AML-193 (cell line): ENCODE measurements at places on chromosomes 7 and 10.

GRCh38 chr10:13684252-13684791 lies 97.6 kb downstream of the PRPF18 start:
- no peak for DNase-seq

DNA sequence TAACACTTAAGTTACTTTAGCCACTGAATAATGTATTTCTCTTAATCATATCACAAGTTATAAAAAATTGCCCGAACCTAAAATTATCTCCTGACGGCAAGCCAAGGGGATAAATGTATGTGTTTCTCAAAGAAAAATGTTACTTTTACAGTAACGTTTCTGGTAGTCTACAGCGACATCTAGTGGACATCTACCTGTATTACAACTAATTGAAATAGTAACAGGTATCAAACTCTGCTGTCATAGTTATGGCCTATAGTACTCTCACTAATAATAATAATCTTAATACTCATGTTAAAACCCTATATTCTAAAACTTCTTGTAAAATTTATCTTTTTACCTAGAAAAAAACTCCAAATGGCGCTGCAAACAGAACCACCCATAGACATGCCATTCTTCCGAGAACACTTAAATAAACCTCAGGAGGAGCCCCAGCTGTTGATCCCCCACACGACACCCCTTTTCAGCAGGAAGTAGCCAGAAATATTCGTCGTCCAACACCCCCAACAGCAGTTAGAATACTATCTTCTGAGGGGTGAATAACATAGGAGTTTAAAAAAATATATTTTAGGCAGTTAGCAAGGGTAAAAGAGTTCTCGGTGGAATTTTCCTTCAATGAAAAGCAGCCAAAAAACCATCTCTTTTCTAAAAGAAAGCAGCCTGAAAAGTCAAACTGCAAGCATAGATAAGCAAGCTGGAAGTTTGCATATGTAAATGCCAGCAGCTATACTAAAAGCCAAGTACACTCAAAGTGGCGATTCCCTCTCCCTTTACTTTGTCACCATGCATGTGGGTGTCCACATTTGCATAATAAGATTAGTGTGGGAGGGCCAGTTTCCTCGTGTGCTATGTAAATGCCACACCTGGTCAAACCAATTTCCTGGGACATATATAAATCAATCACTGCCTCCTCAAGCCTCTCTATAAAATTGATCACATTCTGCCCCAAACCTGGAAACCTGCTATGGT lies 40.5 kb upstream of the ZNF107 start:
- DNase-seq = peak; percentile 28

- DNase-seq = no peak
These were observed 93.6 kb downstream of the ZNF277 start for GRCh38 chr7:112300072-112300471.

GRCh38 chr7:7816084-7816483 lies 97.7 kb upstream of the RPA3 start:
- no peak for DNase-seq

DNA sequence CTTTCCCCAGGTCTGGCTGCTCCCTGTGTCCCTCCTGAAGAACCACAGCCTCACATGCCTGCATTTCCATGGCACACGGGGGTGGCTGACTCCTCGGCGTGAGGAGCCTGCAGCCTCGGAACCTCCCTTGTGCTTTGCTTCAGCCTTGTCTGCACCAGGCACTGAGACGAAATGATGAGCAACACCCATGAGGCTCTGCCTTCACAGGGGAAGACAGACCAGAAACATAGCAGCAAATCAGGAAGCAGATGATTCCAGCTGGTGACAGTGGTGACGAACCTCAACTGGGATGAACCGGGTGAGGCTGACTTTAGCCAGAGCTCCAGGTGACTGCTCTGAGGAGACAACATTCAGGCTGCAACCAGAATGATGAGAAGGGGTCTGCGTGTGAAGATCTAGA lies 84.5 kb upstream of the SMNDC1 start:
- DNase-seq = no peak

DNA sequence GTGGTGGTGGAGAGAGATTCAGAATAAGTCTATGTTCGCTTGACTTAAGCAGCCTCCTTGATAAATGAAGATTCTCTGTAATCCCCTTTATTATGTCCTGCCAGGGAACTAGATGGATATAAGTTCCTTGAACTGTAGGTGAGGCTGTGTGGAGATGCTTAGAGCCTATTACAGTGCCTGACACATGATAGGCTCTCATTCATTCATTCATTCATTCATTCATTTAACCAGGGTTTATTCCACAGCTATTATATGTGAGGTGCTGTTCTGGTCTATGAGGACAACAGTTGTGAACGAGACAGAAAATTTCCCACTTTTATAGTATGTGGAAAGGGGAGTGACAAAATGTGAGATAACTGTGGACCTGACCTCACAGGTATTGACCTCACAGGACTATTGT lies 105.6 kb downstream of the ARID5B start:
- no peak for DNase-seq

- DNase-seq = no peak
These were observed 117.6 kb downstream of the TSPAN12 start for GRCh38 chr7:120740348-120740747.

- DNase-seq = no peak
These were observed 66.5 kb downstream of the RAB11FIP2 start for GRCh38 chr10:117980216-117980615.

GRCh38 chr10:13685885-13686284 lies 99.1 kb downstream of the PRPF18 start:
- DNase-seq = no peak

DNA sequence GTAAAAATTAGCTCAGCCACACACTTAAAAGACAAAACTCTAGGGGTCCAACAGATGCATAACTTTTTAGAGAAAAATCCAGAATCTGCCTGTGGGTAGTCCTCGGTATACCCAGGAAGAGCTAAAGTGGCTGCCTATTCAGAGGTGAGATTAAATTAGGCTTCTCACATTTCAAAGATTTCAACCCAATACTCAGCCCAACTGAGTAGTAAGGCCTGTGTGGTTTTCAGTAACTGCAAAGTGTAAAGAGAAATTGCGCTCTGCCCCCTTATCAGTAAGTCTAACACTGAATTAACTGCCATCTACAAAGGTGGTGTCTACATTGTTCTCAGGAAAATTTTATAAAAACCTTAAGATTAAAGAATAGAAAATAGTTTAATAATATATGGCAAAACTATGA lies 88.2 kb downstream of the ELMO1 start:
- no peak for DNase-seq

GRCh38 chr7:111005445-111005844 lies 85.5 kb upstream of the LRRN3 start:
- DNase-seq = no peak
